ENCODE measurements at places on chromosomes 1 and 21.

- DNase-seq = no peak
Observed at GRCh38 chr1:35959304-35959703, 28.4 kb downstream of the AGO3 start.

- peak; percentile 60 for DNase-seq
Observed at GRCh38 chr1:150161747-150162581, 12.2 kb downstream of the PLEKHO1 start.

DNA sequence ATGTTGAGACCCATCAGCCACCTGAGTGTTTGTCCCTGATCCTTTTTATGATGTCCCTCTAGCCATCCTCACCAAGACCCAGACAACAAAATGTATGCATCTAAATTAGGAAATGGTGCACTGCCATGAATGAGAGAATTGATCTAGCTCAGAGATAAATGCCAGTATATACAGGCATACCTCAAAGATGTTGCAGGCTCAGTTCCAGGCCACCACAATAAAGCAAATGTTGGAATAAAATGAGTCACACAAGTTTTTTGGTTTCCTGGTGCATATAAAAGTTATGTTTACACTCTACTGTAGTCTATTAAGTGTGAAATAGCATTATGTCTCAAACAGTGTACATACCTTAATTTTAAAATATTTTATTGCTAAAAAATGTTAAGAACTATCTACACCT is 63.9 kb downstream of the CHIA start:
- no peak for DNase-seq

DNA sequence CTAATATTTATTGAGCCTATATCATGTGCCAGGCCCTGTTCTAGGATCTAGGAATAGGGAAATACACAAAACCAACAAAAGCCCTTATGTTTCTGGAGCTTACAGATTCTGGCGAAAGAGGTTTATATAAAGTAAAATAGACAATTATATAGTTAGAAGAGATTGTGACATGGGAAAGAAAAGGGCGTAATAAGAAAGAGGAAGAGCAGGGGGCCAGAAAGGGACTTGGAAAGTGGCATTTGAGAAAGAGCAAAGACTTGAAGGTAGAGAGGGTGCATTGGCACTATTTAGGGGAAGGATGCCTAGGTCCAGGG is 322.5 kb upstream of the FAM78B start:
- no peak for DNase-seq

- DNase-seq = no peak
Observed at GRCh38 chr1:234235434-234235881, 137.8 kb upstream of the COA6 start.

DNA sequence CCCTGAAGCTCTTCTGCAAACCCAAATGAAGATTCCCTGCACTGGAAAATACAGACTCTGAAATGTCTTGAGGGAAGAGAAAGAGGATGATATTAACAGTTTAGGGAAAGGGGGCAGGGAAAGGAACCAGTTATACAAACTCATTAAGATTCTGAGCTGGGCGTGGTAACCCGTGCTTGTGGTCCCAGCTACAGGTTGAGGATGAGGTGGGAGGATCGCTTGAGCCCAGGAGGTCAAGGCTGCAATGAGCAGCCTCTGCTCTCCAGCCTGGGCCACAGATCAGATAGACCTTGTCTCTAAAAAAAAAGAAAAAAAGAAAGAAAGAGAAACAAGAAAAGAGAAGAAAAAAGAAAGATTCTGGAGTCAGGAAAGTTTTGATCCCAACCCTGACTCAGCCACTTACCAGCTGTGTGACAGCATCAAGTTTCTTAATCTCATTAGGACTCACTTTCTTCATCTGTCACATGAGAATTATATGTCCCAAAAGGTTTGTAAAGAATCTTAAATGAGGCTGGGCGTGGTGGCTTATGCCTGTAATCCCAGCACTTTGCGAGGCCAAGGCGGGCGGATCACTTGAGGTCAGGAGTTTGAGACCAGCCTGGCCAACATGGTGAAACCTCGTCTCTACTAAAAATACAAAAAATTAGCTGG is 53.9 kb downstream of the OPTC start:
- DNase-seq = no peak

- no peak for DNase-seq
Observed at GRCh38 chr1:28161751-28162150, 14.7 kb downstream of the PTAFR start.

DNA sequence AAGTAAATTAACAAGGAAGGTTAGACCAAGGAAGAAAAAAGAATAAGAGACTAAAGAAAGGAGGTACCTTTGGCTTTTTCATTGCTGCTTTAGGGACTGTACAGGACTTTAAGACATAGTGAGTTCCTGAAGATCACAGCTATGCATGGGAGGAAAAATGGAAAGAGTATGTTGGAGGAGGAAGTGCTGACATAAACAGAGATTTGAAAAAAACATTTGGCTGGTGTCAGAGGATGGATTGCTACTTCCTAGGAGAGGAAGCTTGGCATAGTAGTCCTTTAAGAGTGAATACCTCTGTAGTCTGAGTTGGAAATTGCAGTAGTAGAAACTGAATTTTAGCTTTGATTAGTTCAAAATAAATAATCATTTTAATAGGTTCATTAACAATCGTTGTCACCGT is 398.4 kb downstream of the RYR2 start:
- DNase-seq = no peak

- peak; percentile 57 for DNase-seq
Observed at GRCh38 chr1:241485554-241485992, 34.0 kb downstream of the FH start.

DNA sequence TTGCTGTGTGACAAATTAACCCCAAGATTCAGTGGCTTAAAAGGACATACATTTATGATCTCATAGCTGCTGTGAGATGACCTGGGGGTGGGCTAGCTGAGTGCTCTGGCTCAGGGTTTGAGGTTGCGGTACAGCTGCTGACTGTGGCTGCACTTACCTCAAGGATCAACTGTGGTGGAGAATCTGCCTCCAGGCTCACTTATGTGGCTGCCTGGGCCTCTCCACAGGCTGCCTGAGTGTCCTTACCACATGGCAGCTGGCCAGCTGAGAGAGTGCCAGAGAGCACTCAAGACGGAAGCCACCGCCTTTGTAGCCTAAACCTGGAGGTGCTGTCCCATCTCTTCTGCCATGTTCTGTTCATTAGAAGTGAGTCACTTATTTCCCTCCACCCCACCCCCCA is 5.7 kb downstream of the LRRC71 start:
- DNase-seq = peak; percentile 36

GRCh38 chr1:38173157-38173831 is 126.7 kb upstream of the POU3F1 start:
- DNase-seq = no peak

DNA sequence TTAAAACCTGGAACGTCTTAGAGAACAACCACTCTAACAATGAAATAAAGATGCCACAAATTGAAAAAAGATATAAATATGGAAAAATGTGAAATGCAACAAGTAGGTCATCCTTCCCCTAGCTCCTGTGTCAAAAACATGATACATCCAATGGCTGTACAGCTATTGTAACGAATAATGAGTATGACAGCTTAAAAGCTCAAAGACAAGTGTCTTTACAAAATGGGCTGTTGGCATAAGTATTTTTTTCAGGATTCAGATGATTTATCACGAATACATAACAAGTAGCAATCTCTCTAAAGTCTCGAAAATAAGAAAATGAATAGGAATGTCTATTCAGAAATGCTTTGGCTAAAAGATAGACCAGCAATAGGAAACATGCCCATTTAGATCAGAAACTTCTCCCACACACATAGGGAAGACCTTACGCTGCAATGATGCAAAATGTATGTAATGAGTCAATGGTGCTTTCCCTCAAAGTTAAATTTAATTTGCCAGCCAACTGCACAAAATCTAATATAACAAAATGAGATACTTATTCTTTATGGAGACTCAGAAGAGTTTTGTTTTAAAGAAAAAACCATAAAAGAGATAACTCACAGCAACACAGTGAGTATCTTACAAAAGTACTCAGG is 8.3 kb downstream of the TGFBR3 start:
- no peak for DNase-seq

GRCh38 chr21:42964546-42965210 is 9.7 kb upstream of the PKNOX1 start:
- DNase-seq = no peak

DNA sequence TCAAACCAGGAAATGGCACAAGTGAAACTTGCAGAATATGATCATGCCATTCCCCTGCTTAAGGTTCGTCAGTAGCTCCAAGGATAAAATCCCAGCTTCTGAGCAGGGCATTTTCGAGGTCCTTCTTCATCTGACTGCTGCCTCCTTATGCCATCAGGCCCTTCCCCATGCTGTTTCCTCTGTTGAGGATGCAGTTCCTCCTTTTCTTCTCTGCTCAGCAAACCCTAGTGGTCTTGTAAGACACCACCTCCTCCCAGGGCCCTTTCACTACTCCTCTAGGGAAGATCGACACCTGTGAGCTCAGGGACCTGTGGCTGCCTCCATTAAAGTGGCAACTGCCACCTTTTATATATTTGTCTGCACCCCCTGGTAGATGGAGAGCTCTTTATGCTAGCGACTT is 62.1 kb upstream of the JUN start:
- DNase-seq = no peak

- peak; percentile 20 for DNase-seq
Observed at GRCh38 chr1:64212031-64212430, 8.6 kb downstream of the UBE2U start.

DNA sequence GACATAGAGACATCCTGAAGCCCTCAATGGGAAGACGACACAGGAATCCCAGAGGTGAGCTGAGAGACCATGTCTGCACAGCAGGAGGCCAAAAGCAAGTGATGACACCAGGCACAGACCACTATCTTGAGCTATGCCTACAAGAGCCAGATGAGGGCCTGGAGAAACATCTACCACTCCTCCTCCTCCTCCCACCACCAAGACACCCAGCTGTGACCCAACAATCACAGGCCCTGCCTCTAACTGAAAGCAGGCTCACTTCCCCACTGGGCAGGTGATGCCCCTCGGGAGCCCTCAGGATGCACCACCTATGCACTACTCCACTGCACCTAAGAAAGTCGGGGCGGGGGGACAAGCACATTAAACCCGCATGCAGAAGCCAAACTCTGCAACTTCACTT is 16.5 kb downstream of the TADA1 start:
- peak; percentile 92 for DNase-seq

DNA sequence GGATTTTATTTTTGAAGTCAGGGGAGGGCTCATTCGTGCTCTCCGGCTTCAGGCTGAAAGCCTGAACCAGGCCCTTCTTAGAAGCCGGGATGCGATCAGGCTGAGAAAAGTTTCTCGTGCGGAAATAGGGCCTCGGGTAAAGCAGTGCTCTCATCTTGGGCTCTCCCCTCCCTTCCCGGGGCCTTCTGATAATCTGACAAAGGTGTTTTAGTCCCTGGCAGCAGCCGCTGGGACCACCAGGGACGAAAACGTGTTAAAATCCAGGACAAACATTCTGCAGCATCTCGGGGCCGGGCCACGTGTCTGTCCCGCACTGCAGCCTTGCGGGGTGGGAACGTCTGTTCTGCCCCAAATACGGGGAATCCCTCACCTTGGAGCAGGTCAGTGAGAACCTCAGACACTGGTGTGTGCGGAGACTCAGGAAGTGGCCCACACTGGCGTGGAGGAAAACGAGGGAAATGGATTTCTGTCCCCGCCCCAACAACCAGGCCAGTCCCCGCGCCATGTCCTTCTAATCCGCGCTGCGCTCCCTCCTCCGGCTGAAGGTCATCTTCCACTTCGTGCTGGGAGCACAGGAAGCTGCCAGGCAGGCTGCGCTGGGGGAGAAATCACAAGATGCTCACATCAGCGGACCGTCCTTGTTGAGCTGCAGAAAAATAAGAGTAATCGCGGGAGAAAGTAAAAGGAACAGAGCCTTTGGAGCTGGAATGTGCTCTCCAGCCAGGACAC is 16.6 kb upstream of the AJAP1 start:
- no peak for DNase-seq
